K562 (cell line): ENCODE measurements at places on chromosomes 3 and 15. TPM values are rescaled to one million over a fixed set of nuclear protein-coding genes. Genes with fewer than 3 reads are reported as not detected.
A peak's percentile ranks its signal among the peaks of the same experiment; 100 is the strongest.

The SERP1 gene
- total RNA-seq, result 147 TPM in 2 replicates

The AADACL2 gene
- not detected in 2 replicates for total RNA-seq

The OCA2 gene
- total RNA-seq, result 0.47 and 1.5 TPM in 2 replicates

The TUSC7 gene
- total RNA-seq, result not detected in 2 replicates

GRCh38 chr15:100224206-100225185, 117.3 kb downstream of the ADAMTS17 start:
- no peak overlapping the region for H3K4me3 ChIP-seq
- no peak overlapping the region for H3K27ac ChIP-seq

- H3K36me3 ChIP-seq, result no peaks in the 10 kb centered on the region
- H3K27me3 ChIP-seq, result peaks cover 9% of the 10 kb centered on the region; the same call in 1 of the 2 replicates
- no peak for DNase-seq
- H3K27ac ChIP-seq, result no peak overlapping the region
- H3K4me1 ChIP-seq, result no peaks in the 10 kb centered on the region
These were observed 103.7 kb downstream of the FRMD4B start for GRCh38 chr3:69282181-69282580.

DNA sequence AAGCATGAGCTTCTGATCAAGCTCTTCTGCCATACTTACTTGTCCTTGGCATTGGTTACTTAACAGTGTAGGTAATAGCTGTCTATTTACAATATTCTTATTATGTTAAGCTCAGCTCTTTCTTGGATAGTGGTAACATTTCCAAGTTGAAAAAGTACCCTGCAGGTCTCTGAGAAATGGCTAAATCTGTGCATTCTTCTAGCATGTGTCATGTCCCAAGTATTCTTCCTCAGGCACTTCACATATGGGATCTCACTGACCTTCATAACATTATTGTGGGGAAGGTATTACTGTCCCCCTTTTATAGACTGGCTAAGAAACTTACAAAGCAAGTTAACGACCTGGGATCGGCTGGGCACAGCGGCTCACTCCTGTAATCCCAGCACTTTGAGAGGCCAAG, 236.1 kb downstream of the RORA start:
- H3K4me3 ChIP-seq, result no peak overlapping the region
- DNase-seq, result no peak
- no peaks in the 10 kb centered on the region for H3K36me3 ChIP-seq
- H3K4me1 ChIP-seq, result no peaks in the 10 kb centered on the region

DNA sequence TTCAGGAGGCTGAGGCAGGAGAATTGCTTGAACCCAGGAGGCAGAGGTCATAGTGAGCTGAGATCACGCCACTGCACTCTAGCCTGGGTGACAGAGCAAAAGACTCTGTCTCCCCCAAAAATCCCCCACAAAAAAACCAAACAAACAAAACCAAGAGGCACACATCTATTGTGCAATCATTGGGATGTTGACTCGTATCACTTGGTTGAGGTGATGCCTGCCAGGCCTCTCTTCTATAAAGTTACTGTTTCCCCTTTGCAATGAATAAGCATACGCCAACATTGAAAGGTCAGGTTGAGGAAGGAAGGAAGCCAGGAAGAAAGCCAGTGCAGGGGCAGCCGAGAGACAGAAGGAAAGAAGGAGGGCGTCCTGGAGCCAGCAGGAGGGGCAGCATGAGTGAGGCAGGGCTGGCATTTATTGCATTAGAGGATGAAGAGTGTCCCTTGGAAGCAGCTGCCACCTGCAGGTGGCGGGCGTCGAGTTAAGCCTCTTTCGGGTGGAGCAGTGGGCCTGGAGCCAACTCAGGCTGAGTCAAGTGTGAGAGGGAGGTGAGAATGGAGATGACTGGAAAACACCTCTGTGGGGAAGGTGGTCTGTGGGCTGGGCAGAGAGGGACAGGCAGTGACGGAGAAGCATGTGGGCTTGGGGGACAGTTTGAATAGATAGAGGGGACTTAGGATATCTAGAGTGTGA, 8.3 kb upstream of the CSPG4 start:
- DNase-seq, result peak; percentile 78
- no peak overlapping the region for H3K4me3 ChIP-seq
- no peak overlapping the region for H3K27ac ChIP-seq
- H3K36me3 ChIP-seq, result no peaks in the 10 kb centered on the region

DNA sequence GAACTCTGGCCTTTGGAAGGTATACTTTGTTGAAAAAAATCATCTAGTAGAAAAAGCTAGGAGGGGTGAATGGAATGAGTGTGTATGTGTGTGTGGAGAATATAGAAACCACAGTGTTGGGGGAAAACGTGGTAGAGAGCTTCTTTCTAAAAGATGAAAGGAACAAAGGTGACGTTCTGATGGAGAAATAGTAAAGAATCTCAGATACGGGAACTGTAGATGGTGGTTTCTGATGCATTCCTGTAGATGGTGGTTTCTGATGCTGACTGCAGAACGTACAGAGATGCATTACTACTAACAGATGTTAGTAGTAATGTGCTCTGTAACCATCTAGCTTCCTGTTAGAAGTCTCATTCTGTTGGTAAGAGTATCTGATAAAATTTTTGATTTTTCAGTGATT, 60.2 kb downstream of the VPS8 start:
- DNase-seq, result no peak
- H3K4me1 ChIP-seq, result no peaks in the 10 kb centered on the region
- no peaks in the 10 kb centered on the region for H3K27me3 ChIP-seq
- H3K27ac ChIP-seq, result no peak overlapping the region
- H3K36me3 ChIP-seq, result peaks cover 34% of the 10 kb centered on the region; the same call in 2 of the 3 replicates

DNA sequence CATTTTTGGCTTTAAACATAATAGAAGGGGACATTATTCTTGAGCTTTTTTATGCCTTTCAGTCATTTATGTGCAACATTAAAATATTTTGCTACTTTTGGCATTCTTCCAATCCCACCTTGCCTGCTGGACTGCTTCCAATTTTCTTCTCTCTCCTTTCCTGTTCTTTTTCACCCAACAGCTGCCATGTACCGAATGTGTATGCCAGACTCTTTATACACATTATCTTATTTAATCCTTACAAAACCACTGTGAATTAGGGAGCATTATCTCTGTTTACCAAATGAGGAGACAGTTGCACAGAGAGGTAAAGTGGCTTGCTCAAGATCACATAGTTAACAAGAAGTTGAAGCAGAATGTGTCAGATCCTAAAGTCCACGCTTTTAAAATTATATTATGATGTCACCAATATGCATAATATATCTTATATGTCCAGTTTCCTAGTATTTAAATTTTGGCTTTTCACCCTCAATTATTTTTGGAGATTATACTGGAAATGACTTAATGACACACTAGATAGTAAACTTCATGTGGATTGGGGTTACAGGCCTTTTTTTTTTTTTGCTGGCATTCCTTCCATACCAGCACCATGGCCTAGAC, 231.5 kb downstream of the THRB start:
- DNase-seq, result no peak
- no peak overlapping the region for H3K4me3 ChIP-seq
- H3K4me1 ChIP-seq, result peaks cover 9% of the 10 kb centered on the region
- H3K27ac ChIP-seq, result no peak overlapping the region
- H3K36me3 ChIP-seq, result no peaks in the 10 kb centered on the region

- H3K36me3 ChIP-seq, result no peaks in the 10 kb centered on the region
- no peaks in the 10 kb centered on the region for H3K27me3 ChIP-seq
- H3K4me1 ChIP-seq, result no peaks in the 10 kb centered on the region
- no peak overlapping the region for H3K4me3 ChIP-seq
These were observed 110.1 kb upstream of the MLF1 start for GRCh38 chr3:158460926-158461325.

DNA sequence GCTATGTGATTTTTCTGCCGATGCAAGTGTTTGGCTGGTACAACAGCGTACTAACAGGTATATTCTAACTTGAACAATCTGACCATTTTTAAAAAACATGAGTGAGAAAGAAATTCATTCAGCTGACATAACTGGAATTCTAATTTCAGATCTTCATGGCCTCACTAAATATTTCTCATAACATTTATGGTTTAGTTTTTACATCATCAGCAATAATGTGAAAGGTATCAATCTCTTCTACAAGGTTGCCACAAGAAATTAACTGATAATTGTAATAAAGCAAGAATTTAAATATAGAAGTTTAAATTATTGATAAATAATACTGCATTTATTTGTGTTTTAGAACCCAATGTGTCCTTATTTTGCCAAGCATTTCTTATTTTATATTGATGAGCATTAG, 5.2 kb upstream of the C3orf80 start:
- H3K4me1 ChIP-seq, result peaks cover 3% of the 10 kb centered on the region
- H3K36me3 ChIP-seq, result no peaks in the 10 kb centered on the region
- no peak overlapping the region for H3K4me3 ChIP-seq
- no peak overlapping the region for H3K27ac ChIP-seq
- peaks cover 29% of the 10 kb centered on the region for H3K27me3 ChIP-seq

DNA sequence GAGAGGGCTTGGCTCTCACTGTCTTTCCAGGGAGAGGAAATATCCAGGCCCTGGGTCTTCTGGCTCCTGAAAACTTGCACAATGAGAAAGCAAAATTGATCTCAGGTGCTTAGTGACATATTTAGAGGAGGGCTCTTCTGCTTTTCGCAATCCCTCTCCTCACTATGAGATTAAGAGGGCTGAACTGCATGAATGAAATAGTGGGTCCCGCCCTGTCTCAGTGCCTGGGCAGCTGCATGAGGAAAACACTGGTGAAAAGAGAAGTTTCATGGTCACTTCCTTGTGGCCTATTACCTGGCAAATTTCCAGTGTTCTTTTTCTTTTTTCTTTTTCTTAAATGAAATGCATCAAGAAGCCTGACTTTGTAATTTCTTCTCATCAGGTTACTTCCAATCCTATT, 73.5 kb downstream of the TRAK1 start:
- H3K4me1 ChIP-seq, result peaks cover 15% of the 10 kb centered on the region
- no peak for DNase-seq
- no peaks in the 10 kb centered on the region for H3K27me3 ChIP-seq
